ENCODE measurements at places on chromosomes 2 and 18. TPM values are rescaled to one million over a fixed set of nuclear protein-coding genes. Genes with fewer than 3 reads are reported as not detected.

REG3G gene
- total RNA-seq = not detected

CASP10 gene
- 4.7 TPM for total RNA-seq

CAVIN2 gene
- 25.4 TPM for total RNA-seq

COL3A1 gene
- 3,691 TPM for total RNA-seq

SESTD1 gene
- 33.7 TPM for total RNA-seq

TXNL1 gene
- 31.4 TPM for total RNA-seq

STK36 gene
- total RNA-seq = 25.9 TPM

EIF5B gene
- total RNA-seq = 19.1 TPM

EVA1A gene
- total RNA-seq = 5.8 TPM

GRB14 gene
- 0.17 TPM for total RNA-seq

SOCS6 gene
- total RNA-seq = 29.9 TPM

SLC9A4 gene
- total RNA-seq = not detected

ZNF519 gene
- 1.5 TPM for total RNA-seq

UPP2 gene
- not detected for total RNA-seq

ADRA2B gene
- not detected for total RNA-seq

MAP2 gene
- total RNA-seq = 0.60 TPM

LYPD6B gene
- 0.32 TPM for total RNA-seq

THSD7B gene
- total RNA-seq = not detected

CTNNA2 gene
- total RNA-seq = not detected

LHCGR gene
- total RNA-seq = not detected
